Substantia nigra (tissue), 51 donors: ENCODE measurements at places on chromosomes 3 and 15.

GRCh38 chr3:22923711-22924110, 279.4 kb upstream of the UBE2E2 start:
- DNase-seq, result no peak

DNA sequence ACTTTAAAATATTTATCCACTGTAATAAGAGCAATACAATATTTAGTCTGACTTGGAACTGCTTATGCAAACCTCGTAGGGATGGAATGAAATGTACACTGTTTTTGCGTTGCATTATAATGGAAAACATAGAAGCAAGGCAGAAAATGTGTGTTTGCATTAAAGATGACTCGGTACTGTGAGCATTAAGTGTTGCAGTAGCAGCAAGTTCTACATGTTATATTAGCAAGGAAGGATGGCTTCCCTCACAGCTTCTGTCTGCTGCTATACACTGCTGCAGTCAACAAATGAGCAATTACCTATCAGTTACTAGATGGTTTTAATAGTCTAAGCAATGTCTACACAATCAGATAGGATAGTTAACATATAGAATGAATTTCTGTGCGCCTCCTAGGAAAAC, 75.4 kb downstream of the CDIN1 start:
- DNase-seq, result no peak

DNA sequence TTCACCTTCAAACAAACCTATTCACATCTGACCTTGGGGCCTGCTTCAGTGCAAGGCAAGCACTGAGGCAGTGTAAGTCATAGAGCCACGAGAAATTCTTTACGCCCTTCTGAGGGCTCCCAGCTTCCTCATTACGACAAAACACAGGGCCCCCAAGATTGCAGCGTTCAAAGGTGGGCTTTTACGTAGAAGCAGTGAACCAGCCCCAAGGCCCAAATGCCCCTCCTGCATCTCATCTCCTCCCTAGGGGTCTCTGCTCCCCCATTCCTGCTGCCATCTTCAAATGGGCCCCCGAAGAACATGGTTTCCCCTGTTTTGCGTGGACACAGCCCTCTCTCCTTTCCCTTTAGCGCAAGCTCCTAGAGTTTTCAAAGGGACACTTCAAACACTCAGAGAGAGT, 285.1 kb downstream of the MEX3B start:
- no peak for DNase-seq

DNA sequence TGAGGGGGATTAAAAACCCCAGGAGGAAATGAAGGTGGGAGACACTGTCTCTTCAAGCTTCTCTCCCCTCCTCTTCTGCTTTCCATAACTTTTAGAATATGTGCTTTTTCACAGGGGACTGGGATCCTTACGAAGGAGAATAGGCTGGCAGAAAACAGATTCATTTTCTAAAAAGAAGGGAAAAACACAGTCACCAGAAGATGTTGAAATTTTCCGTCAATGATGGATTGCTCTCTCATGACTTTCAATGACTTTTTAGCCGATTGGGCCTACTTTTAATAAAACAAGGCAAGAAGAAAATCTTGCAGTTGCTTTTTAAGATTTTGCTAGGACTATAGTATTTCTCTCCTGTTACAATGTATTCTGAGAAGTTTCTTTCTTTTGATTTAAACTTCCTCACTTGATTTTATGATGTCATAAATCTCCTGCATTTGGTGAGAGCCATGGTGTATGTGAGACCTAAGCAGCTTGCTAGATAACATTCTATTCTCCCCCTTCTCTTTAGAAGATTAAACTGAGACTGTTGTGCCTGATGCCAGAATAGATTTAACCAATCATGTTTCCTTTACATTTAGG, 241.2 kb downstream of the FEZF2 start:
- DNase-seq, result no peak

GRCh38 chr3:52234516-52235447, 4.2 kb downstream of the TWF2 start:
- no peak for DNase-seq

DNA sequence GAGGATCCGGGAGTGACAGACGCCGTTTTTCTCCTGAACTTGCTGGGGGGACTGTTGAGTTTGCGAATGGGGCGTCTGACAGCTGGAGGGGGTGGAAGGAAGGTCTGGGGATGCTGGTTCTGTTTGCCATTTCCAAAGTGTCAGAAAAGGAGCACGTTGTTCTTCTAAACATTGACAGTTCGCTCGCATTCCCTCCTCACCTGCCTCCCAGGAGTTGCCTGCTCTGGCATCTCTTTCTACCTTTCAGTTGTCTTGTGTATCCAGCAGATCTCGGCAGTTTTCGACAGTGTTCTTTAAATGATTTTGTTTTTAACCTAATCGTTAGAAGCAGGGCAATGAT, 829 bp downstream of the SELENOT start:
- DNase-seq, result no peak

DNA sequence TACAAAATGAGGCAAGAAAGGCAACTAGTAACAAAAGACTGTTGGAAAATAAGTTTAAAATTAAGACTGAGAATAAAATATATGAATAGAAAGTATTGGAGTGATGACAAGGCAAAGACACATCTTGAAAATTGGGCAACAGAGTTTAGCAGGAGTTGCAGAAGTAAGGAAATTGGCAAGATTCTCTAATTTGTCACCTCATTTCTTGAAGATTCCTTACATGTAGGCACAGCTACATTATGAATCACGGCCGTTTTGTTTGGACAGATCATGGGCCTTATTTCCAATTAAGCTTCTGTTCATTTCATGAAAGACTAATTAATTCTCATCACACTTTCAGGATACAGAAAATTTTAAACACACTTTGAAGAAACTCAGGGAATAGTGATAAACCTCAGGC, 170.1 kb downstream of the ROBO1 start:
- no peak for DNase-seq

DNA sequence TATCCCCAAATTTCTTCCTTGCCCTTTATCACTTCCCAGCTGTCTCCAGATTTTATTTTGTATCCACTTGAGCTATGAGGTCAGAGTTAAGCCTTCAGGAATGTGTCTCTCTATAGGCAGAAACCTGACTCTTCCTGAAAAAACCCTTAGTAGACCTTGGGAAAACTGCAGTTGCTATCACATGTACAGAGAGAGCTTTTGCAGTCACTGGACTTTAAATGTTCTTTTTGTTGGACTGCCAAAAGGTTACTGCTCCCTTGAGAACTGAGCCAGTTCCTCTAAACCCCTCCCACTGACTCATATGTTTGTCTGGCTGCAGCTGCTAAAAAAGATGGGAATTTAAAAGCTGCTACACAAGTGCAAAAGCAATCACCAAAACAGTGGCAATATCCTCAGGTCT, 169.1 kb upstream of the CCDC54 start:
- DNase-seq, result no peak

DNA sequence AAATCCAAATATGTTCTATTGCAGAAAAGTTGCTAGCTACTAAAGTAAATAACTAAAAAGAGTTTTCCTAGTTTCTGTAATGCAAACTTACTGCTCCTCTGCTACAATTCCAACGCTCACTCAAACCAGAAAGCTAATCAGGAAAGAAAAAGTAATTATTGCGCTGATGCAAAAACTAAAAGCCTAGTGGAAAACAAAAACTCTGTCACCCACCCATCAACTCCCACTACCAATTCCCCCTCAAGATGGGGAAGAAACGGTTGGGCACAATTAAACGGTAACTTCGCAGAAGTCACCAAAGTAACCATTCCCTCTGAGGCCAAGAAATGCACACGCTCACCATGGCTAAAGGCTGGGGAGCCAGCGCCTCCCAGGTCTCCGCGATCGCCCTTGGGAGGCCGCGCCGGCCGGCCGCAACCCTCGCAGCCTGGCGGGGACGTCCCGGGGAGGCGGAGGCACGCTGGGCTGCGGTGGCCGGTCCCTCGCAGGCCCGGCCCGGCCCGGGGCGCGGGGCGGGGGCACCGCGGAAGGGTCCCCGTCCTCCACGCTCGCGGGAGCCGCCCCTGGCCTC, 684 bp downstream of the SLTM start:
- DNase-seq, result no peak

DNA sequence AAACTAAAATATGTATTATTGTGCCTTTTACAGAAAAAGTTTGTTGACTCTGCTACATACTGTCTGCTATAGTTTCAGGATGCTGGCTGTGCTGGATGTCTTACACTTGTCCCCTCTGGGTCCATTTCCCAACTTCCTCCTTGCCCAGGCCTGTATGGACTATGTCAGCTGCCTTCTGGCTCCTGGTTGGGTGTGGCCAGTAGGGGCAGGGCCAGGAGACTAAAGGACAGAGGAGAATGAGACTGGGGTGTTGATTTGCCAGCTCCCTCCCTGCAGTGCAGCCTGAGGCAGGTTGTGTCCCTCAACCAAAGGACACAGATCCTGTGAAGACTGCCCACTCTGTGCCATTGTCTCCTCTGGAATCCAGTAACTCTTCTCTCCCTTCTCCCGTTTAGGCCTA, 90.6 kb upstream of the UBE2E2 start:
- DNase-seq, result no peak
